Right ventricle myocardium inferior (tissue), 1 donor: ENCODE measurements at places on chromosomes 2 and 18.

- DNase-seq: no peak
Measured at GRCh38 chr2:226310146-226310545, 489.5 kb downstream of the IRS1 start.

GRCh38 chr2:104923665-104924064, 69.8 kb downstream of the POU3F3 start:
- DNase-seq: no peak

GRCh38 chr2:78020491-78020890, 498.3 kb upstream of the LRRTM4 start:
- DNase-seq: no peak

GRCh38 chr2:67945940-67946339, 116.9 kb downstream of the C1D start:
- DNase-seq: no peak

DNA sequence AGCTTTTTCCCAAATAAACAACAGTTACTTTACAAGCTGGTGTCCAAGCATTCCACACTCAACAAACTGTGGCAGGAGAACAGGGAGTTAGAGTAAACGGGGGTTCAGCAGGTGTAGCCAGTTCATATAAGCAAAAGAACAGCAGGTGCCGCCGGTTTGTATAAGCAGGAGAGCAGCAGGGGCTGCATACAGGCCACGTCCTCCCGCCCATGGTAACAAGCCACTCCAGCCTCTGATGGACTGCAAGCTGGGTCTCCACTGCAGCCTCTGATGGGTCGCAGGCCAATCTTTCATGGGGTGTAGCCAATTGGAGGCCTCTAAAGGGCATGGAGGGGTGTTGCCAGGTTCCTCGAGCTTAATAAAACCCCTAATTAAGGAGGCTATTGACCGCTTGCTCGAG, 189.3 kb downstream of the ANKRD30B start:
- no peak for DNase-seq

GRCh38 chr18:24831871-24832665, 371.6 kb downstream of the HRH4 start:
- DNase-seq: no peak

GRCh38 chr2:16728351-16729136, 62.9 kb upstream of the CYRIA start:
- no peak for DNase-seq

DNA sequence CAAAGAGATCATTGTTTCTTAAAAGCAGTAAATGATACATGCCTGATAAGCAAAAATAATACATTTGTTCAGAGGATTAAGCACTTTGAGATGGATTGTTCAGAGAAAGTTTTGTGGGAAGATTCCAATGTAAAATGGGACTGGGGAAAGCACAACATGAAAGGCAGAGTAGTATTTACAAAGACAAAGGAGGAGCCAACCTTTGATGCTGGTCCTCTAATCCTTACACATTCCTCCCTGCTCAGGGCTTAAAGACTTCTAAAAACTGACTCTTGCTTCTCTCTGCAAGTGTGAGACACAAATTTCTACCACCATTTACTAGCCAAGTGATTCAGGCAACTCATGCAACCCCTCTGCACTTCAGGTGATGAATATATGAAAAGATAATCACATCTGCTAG, 47.2 kb upstream of the REG3G start:
- DNase-seq: no peak

- no peak for DNase-seq
Measured at GRCh38 chr2:144801766-144802165, 281.8 kb upstream of the ZEB2 start.

DNA sequence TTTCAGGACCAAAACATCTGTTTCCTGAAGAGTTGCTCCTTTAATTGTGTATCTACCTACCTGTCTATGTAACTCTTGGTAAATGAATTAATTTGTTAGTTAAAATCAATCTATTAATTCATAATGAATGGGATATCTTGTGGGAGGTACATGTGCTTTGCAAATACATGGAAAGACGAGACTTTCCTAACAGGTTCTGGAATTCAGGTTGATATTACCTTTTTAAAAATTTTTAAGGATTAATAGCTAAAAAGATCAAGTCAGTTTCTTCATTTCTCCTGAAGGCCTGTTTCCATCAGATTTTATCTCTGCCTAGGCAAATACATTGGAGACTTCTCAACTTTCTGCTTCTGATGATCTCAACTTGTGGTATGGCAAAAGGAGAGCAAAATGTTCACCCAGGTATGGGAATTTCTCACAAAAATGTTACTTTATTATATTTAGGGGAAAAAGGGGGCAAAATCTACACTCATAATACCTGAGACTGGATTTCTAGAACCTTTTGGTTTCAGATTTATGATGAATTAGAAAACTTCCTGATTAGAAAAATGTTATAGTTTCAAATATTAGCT, 7.4 kb downstream of the TFPI start:
- no peak for DNase-seq

DNA sequence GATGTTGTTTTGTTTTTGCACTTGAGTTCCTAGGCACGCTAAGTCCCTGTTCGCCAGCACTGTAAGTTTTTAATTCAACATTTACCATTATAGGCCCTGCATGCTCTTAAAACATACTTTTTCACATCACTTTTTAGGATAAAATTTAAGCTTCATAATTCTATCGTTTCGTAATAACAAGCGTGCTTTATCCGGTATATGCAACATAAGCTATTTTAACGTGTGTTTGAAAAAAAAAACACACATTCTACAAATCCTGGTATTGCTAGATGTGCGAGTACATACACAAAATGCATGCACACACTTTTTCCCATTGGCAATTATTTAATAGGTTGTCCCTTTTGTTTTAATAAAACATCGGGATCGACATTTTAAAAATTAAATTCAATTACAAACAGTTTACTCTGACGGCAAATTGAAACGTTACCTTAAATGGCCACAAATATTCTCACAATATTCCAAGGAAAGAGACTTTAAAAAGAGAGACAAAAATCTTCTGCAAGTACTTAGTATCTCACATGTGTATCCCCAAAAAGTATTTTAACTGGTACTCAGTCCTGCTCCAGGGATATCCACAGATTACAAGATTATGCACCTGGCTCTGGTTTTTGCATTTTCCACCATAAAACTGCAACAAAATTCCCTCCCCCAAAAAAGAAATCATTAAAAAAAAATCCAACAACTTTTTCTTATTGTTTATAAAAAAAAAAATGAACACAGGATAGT, 1.0 kb upstream of the TCF4 start:
- DNase-seq: no peak

- DNase-seq: no peak
Measured at GRCh38 chr2:42429352-42429751, 64.4 kb downstream of the KCNG3 start.

- DNase-seq: no peak
Measured at GRCh38 chr2:33247365-33247764, 229.1 kb upstream of the RASGRP3 start.

DNA sequence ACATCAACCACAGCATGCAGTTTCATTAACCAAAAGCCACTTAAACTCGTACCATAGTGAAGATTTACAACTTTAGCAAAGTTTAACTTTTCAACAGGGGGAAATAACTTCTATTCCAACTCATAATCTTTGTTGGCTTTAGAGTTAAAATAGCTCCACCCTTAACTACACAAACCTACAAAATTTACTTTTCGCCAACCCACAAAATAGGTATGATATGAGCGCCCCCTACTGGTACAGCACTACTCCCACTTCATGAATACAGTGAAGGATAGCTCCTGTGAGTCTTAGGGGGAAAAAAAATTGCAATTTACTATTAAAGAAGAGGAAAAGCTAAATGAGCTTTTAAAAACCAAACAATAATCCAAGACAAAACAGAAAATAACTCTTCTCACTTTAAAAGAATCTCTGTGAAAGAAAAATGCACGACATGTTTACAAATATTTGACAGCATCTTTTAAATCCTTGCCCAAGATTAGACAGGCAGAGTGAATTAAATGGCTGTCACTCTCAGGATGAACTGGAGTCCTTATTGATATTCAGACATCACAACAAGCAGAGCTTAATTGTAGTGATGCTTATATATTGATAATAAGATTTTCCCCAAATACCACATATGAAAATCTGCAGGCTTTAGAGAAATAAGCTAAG, 32.2 kb downstream of the TMEFF2 start:
- DNase-seq: no peak

- no peak for DNase-seq
Measured at GRCh38 chr2:102241616-102242305, 54.9 kb downstream of the IL1RL2 start.

DNA sequence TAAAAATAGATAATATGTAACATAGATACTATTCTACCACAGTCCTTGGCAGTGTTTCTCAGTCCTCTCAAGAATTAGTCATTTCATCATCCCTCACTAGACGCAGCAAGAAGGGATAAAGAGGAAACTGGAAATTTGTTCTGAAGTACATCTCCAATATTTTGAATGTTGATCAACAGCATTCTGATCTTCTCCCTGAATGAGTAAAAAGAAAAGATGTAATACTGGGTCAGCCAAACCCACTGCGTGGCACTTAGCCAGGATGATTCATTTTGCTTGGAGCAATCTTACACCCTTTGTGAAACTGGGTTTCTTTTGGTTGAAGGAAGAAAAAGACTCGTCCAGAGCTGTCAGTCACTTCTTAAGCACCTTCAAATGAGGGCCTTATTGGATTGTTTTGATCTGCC, 54.1 kb downstream of the TAF1B start:
- peak; percentile 63 for DNase-seq

GRCh38 chr2:99444222-99444621, 45.6 kb downstream of the REV1 start:
- DNase-seq: no peak

DNA sequence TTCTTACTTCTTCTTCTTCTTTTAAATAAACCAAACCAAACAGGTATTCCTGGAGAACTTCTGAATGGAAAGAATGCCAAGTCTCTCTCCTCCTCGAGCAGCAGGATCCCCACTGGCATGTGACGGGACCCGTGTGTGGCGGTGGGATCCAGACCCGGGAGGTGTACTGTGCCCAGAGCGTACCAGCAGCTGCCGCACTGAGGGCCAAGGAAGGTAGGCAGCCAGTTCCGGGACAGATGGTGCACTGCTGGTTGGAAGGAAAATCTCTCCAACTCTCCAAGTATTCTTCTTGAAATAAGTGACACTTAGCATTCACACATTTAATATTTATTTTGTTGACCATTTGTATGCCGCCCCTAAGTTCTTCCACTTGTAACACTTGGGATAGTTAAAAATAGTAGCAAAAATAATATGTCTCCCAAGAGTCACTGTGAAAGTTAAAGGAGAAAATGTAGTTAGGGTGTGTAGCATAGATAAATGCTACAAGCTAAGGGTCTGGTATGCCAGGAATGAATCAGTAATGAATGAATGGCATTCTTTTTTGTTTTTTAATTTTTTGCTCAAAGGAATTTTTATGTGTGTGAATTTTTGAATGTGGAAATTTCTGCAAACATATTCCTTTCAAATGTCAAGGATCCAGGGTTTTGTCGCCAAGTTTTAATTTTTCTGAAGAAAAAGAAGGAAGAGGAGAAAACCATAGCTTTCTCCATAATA, 349.9 kb downstream of the THSD7B start:
- no peak for DNase-seq

- DNase-seq: no peak
Measured at GRCh38 chr2:119216994-119217393, 6.6 kb upstream of the STEAP3 start.

DNA sequence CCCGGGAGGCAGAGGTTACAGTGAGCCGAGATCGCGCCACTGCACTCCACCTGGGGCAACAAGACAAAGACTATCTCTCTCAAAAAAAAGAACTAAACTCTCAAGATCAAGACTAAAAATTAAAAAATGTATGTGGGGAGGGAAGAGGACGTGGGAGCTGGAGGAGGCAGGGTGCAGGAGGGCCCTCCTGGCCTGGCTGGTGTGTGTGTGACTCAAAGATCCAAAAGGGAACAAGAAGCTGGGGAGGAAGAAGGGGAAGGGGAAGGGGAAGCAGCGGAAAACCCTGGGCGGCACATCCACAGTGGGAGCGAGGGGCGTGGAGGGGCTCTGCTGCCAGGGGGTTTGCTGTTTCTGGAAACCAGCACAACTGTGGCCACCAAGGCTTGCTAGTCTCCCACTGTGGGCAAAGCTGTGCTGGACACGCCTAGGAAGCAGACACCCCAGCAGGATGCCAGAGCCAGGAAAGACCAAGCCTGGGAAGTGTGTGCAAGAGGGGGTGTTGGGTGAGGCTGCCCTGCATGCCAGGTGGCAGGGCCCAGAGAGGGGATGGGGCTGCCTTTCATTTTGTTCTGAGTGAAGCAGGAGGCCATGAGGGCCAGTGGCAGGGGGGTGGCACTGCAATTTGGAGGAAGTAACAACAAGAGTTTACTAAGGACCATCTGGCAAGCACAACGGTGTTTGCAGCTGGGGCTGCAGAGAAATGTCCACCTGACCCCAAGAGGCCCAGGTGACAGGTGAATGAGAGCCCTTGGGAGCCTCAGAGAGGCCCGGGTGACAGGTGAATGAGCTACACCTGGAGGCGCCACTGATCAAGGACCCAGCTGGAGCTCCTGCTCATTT, 44.5 kb downstream of the ANO7 start:
- DNase-seq: peak; percentile 42

- DNase-seq: no peak
Measured at GRCh38 chr18:58266291-58266690, 222.3 kb downstream of the NEDD4L start.

- no peak for DNase-seq
Measured at GRCh38 chr2:60857056-60857455, 24.3 kb upstream of the REL start.

DNA sequence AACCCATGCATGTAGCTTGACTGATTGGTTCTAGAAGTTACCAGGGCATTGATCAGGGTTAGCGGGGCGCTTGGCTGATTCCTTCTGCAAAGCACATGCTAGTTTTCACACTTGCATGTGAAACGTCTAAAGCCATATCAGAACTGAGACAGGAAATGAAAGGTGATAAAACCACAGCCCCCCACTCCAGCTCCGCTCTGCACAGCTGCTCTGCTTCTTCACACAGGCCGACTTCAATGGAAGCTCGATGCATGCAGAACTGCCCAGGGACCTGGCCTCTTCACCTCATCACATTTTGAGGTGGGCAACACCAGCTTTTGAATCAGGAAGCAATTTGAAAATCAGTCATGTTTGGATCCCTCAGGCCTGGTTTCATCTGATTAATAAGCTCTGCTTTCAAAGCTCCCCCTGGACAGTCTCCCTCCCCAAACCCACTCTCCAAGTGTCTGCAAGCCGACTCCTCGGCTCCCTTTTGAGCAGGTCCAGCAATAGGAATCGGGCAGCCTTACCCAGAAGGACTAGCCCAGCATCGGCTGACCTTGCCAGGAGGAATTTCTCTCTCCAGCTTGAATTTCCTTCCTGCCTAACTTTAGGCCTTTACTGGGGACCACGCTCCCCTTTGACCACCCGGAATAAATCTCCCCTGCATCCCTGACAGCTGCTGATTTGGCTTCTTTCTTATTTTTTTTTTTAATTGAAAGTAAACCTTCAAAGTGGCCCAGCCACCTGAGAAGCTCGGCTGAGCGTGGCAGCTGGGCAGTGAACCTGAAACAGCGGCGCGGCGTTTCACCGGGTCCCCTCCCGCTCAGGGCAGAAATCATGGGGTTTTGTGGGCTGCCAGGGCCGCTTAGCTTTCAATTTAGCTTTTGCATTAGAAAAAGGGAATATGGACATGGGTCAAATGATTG, 31.7 kb downstream of the HRH4 start:
- no peak for DNase-seq
